GM06990 (cell line): ENCODE measurements at places on chromosomes 12 and 14.

- DNase-seq = peak; percentile 29
Measured at GRCh38 chr14:75132382-75133086, 5.7 kb upstream of the NEK9 start.

DNA sequence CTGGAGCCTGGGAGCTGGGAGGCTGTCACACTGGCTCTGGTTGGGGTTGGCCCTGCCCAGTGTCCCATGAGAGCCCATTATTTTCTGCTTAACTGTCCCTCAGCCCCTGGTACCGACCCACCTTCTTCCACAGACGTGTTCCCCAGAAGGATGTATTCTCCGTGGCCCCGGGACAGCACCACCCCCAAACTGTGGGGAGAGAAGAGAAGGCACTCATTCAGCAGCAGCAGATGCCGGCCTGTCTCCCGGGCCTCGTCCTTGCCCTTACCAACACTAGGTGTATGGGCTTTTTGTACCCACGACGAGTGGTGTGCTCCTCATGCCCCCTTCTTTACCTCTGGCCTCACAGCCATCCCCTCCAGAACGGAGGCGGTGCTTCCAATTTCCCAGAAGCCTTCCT lies 38.1 kb downstream of the LRTM2 start:
- no peak for DNase-seq

DNA sequence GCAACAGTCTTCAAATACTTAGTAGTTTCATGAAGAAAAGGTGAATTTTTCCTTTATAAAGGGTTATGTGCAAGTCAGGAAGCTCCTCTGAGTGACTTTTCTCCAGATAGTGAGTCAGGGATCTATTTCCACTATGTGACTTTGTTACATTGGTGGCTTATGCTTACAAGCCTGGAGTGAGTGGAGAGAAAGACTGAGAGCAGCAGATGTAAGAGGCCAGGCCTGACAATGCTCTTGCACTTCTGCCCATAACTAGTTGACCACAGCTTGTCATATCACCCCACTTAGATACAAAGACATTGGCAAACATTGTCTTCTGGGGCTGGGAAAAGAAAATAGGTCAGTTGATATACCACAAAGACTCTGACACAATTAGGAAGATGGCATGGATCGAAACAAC lies 236.5 kb downstream of the PDZRN4 start:
- DNase-seq = no peak

DNA sequence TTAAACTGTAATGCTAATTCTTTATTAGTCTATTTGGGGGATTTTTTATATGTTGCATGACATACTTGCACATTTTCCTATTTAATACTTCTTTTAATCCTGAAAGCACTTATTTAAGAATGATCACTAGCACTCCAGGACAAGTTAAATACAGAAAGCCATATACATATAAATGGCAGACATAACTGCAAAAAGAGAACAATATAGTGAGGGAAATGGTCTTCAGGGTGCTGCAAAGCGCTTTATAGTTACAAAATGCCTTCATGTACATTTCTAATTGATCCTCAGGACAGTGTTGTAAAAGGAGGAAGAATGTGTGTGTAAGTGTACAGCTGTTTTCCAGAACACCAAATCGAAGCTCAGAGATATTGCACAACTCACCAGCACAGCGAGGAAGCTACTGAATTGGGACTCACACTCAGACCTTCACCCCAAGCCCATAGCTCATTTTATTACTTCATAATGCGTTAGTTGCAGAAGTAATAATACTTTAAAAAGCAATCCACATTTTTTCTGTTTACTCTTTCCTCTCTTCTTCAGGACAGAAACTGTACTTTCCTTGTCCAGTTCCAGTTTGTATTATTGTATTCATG lies 428.2 kb downstream of the RAD51B start:
- DNase-seq = no peak

DNA sequence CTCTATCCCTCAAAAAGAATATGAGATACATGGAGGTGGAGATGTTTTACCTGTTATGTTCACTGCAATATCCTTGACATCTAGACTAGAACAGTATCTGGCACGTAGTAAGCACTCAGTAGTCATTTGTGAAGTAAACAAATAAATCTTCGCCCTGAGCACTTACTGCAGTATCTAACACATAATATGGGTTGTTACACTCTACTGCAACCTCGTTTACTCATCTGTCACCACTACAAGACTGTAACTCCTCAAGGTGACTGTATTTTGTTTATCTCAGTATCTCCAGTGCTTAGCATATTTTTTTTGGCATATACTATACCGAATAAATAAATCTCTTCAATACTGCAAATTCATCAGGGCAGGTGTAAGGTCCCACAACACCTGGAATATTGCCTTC lies 66.1 kb downstream of the WASHC3 start:
- DNase-seq = no peak

DNA sequence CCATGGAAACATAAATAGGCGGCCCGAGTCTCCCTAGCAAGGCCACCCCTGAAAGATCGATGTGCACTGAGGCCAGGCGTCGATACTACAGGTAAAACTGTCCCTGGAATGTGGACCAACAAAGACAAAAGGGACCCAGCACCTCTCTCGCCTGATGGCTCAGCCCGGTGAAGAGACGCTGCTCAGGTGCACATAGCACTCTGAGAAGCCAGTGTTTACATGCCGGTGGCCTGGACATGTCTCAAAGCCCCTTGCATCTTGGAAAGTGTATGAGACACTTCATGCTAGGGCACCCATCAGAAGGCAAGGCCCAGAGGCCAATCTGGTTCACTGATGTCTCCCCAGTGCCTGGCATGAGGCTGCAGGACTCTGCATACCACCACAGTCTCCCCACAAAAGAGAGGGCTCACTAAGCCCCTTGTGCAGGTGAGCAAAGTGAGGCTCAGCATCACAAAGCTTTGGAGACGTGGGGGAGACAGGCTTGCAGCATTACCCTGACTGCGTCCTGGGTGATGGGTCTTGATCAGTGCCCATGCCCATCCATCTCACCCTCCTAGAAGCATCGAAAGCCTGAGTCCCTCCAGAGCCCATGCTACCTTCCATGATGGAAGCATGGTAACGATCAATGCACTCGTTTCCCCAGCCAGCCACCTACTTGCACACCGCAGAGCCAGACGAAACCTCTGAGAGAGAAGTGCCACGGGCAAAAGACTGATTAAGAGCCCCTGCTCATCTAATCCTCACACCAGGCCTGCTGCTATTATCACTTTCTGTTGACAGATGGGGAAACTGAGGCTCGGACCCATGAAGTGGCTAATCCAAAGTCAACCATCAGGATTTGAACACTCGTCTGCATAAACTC lies 16.1 kb downstream of the BCL11B start:
- no peak for DNase-seq

- DNase-seq = no peak
Measured at GRCh38 chr14:71410578-71411284, 503.5 kb downstream of the PCNX1 start.

DNA sequence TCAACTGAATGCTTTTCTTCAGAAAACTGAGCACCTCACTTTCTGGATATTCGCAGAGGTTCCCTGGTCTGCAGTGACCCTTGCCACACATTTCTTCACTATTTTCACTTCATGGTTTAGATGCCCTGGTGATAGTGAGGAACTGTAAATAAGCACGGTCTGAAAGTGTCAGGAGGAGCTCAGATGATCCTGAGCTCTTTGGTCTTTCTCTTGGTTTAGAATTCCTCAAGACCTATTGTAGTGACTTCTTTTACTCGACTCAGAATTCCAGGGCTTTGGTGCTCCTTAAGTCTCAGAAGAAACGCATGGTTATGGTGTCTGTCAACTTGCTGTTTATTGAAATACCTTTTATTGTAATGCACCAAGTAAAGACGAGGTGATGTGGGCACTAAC lies 84.0 kb downstream of the SAMD4A start:
- DNase-seq = no peak

- no peak for DNase-seq
Measured at GRCh38 chr12:3137814-3138445, 60.8 kb downstream of the TSPAN9 start.
